ENCODE measurements at places on chromosomes 13 and 19.

DNA sequence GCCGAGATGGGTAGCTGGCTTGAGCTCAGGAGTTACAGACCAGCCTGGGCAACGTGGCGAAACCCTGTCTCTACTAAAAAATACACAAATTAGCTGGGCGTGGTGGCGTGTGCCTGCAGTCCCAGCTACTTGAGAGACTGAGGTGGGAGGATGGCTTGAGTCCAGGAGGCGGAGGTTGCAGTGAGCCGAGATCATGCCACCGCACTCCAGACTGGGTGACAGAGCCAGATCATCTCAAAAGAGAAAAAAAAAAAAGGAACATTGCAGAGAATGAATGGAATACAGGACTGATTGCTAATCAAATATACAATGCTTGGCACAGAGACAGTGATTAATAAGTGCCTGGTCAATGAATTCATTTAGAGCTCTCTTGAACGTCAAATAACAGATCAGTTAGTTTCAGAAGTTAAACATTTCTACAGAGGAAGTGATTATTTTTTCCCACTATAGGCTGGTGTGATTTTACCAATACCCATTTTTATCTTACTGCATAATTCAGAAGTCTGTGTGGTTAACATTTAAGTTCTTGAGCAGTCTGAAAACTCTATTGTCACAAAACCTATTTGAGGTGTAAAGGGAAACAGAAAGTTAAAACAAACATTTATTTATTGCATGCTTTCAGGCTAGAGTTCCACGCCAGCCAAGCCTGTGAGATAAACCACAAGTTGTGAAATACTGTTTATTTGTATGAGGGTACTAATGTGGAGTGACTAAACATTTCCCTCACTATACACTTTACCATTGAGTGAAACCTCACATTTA, 7.7 kb upstream of the TBC1D4 start:
- no peak for DNase-seq

- no peak for DNase-seq
These were observed 52.3 kb upstream of the ATP12A start for GRCh38 chr13:24627946-24628345.

- no peak for DNase-seq
These were observed 1.9 kb upstream of the MYCBP2 start for GRCh38 chr13:77328819-77329132.

DNA sequence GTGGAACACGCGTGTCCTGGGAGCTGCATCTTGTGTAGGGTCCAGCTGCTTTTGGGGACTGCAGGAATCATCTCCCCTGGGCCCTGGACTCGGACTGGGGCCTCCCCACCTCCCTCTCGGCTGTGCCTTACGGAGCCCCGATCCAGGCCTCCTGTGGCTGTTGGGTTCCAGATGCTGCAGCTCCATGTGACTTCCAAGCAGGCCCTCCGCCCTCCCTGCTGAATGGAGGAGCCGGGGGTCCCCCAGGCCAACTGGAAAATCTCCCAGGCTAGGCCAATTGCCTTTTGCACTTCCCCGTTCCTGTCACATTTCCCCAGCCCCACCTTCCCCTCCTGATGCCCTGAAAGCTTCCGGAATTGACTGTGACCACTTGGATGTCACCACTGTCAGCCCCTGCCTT, 6.2 kb upstream of the PGLS start:
- no peak for DNase-seq

GRCh38 chr19:37221136-37221535, 3.1 kb downstream of the ZNF383 start:
- DNase-seq, result no peak

GRCh38 chr13:103517066-103517767, 451.0 kb upstream of the SLC10A2 start:
- DNase-seq, result peak; percentile 44

GRCh38 chr19:13693889-13694288, 70.4 kb upstream of the MRI1 start:
- peak; percentile 60 for DNase-seq

DNA sequence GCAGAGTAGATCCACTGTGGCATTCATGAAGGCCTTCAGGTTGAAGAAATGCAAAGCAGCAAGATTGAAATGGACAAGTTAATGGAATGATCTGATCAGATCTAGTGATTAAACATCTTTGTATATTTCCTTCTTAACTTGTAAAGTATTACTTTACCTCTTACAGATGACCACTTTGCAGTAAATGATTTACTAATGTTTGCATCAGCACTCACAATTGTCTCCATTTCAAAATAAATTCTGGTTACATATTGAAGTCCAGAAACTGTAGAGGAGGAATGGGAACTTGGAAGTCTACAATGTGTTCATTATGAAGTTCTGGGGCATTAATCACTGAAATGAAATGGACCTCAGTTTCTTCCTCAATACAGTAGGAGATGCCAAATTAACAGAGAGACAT, 380.8 kb downstream of the FOXO1 start:
- no peak for DNase-seq

- no peak for DNase-seq
These were observed 9.4 kb downstream of the C19orf12 start for GRCh38 chr19:29705706-29706105.

GRCh38 chr13:37379841-37380240, 218.7 kb downstream of the POSTN start:
- DNase-seq, result no peak

- DNase-seq, result no peak
These were observed 791 bp upstream of the AXL start for GRCh38 chr19:41218249-41218614.

- peak; percentile 76 for DNase-seq
These were observed 47.0 kb upstream of the PNMA8B start for GRCh38 chr19:46542428-46543230.

DNA sequence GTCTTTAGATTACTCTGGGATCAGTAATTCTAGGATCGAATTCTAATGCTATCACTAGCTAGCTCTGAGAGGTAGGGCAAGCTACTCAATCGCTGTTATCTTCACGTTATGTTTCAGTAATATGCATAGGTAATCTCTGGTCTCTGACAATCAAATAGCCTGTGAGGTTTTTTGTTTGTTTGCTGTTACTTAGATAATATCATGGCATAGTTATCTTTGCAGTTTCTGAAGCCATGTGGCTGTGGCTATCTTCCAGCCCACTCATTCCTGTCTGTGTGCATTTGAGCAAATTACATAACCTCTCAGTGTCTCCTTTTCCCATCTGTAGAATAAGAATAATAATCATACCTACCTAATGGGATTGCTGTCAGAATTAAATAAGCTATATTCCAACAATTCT, 330.2 kb downstream of the PCDH9 start:
- DNase-seq, result no peak

DNA sequence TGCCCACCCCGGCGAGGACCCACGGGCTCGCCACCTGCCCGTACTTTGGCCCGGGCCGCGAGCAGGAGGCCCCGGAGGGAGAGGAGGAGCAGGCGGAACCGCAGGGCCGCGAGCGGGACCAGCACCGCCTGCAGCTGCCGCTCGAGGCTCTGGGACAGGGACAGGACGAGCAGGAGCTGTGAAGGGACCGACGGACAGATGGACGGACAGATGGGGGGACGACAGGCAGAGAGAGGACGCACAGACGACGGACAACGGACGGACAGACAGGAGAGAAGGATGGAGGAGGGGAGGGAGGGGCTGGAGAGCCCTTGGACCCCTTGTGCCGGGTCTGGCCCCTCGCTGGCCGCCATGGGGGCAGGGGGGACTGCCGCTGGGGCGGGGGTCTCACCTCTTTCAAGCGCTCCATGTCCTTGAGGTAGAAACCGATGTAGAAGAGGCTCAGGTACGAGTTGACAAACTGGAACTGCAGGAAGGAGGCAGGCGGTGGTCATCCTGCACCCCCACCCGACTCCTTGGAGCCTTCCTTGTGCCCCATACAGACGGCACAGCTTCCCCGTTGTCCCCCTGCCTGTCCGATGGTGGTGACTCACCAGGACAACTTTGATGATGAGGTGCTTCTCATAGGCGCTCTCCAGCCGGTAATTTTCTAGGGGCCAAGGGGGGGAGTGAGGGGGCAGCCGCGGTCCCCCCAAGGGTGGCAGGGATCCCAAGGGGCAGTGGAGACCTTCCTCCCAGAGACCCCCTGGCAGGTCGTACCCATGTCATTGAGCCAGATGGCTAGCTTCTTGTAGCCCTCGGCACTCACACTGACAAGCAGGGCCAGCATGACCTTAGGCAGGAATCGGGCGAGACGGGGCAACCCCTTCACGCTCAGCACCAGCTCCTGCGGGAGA, 5.0 kb downstream of the ANO8 start:
- DNase-seq, result no peak

DNA sequence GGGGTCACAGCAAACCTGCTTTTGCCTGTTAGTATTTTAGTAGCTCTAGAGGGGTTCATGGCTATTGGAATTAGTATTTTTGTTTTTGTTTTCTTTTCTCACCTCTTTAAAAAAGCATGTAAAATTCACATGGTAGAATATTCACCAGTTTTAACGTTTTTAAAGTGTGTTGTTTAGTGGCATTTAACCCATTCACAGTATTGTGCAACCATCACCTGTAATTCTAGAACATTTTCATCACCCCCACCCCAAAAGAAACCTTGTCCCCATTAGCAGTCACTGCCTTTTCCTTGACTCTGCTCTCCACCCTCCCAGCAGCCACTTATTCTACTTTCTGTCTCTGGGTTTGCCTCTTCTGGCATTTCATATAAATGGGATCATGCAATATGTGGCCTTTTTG, 39.8 kb downstream of the GATAD2A start:
- no peak for DNase-seq

Data from NCI-H1092 treated with DMSO at 0.1 percent for 48 hours (cell line).